ENCODE measurements at places on chromosomes 13 and 19.

- DNase-seq, result no peak
Observed at GRCh38 chr19:52664461-52664860, 26.3 kb upstream of the ZNF83 start.

DNA sequence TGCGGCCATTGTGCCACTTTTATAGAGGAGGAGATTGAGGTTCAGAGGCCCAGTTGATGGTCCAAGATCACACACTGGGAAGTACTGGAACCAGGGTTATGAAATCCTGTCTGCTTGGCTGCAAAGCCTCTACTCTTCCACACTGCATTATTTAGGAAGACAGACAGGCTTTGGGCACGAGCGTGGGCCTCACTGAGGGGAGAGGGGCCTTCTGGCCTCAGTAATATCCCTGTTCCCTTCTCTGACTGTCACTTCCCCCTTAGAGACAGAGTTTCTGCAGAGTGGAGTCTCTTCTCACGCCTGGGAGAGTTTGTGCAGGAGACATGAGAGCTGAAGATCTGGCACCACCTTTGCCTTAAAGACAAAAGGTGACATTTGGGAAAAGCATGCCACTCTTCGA lies 49.0 kb upstream of the PNMA8B start:
- DNase-seq, result no peak

- no peak for DNase-seq
Observed at GRCh38 chr13:111058796-111059506, 56.2 kb upstream of the ARHGEF7 start.

- peak; percentile 32 for DNase-seq
Observed at GRCh38 chr19:13117772-13118423, at the start of gene NACC1. Gene NACC1 (plus strand): TSS chr19:13118264. CDS start chr19:13135208, 16,944 bp downstream.

DNA sequence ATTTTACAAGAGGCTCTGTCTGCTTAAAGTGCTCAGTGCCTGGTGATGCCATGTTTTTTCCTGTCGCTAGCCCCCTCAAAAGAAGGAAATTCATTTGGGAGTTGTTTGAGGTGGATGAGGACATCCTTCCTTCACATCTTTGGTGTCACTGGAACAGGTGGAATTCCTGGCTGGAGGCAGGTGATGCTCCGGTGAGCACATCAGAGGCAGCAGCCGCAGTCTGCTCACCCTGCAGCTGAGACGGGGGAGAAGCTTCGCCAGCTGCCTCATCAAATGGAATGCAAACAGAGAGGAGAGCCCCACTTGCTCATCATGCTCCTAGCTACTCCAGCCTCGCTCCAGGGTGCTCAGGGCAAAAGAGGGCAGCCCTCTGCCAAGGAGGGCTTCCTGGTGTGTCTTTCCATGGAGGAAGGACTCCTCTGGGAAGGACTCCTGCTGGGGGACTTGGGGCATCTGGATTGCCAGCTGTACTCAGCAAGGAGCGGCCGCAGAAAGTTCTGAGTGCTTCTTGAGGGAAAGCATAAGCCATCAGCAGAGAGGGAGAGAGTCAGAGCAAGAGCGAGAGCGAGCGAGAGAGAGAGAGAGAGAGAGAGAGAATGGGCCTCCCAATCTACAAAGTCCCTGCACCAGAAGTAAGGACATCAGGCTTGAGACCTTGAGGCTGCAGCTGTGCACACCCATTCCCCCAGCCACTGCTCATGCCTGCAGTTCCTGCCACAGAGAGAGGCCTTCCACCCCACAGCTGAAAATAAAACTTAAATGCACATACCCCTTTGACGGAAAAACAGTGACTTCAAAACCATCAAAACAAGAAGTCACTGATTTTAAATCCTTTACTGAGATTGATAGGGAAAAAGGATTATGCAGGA lies 74.3 kb upstream of the UBL3 start:
- DNase-seq, result no peak

DNA sequence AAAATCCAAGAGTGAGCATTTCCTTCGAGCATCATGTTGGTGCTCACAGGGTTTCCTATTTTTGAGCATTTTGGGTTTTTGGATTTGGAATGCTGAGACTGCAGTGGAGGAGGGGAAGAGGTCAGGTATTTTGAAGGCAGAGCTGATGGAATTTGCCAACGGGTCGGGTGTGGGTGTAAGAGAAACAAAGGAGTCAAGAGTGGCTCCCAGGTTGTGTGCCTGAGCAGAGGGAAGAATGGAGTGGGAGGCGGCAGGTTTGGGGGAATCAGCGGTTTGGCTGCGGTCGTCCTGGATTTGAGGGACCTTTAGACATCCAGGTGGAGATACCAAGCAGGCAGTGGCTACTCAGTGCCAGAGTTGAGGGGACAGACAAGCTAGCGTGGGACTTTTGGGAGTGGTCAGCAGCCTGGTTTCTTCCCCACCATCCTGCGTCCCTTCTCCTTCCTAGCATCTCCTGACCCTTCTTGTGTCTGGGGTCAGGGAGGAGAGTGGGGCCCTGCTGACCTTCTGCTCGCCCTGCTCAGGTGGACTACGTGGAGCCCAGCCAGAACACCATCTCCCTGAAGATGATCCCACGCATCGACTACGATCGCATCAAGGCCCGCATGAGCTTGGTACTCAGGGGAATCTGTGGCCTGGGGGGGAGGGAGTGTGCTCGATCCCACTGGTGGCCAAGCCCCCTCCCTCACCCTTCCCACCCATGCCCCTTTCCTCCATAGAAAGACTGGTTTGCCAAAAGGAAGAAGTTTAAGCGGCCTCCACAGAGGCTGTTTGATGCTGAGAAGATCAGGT lies 14.5 kb upstream of the TIMM50 start:
- DNase-seq, result no peak

DNA sequence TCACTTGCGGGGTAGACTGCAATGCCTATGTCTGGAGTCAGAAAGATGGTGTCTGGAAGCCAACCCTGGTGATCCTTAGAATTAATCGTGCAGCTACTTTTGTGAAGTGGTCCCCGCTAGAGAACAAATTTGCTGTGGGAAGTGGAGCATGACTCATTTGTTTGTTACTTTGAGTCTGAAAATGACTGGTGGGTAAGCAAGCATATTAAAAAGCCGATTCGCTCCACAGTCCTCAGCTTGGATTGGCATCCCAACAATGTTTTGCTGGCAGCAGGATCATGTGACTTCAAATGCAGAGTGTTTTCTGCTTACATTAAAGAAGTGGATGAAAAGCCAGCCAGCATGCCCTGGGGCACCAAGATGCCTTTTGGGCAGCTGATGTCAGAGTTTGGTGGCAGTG lies 9.5 kb upstream of the ERVV-1 start:
- no peak for DNase-seq

DNA sequence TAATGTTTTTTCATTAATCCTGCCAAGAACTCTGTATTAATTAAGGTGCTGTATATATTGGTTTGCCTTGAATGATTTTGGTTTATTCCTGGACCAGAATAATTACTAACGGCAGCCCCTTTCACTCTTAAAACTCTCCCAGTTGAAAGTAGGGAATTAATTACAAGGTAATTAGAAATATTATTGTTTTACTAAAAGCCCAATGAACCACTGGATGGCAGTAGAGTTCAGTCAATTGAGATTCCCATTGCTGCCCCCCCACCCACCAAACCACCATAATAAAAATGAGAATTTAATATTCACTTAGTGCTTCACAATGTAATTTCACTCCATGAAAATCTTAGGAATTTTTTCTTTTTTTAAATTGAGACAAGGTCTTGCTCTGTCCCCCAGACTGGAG lies 13.7 kb downstream of the WBP4 start:
- DNase-seq, result no peak

GRCh38 chr13:102903659-102904407 lies 58.0 kb downstream of the ERCC5 start:
- DNase-seq, result no peak

GRCh38 chr19:34345947-34346351 lies 19.0 kb upstream of the GPI start:
- peak; percentile 39 for DNase-seq

DNA sequence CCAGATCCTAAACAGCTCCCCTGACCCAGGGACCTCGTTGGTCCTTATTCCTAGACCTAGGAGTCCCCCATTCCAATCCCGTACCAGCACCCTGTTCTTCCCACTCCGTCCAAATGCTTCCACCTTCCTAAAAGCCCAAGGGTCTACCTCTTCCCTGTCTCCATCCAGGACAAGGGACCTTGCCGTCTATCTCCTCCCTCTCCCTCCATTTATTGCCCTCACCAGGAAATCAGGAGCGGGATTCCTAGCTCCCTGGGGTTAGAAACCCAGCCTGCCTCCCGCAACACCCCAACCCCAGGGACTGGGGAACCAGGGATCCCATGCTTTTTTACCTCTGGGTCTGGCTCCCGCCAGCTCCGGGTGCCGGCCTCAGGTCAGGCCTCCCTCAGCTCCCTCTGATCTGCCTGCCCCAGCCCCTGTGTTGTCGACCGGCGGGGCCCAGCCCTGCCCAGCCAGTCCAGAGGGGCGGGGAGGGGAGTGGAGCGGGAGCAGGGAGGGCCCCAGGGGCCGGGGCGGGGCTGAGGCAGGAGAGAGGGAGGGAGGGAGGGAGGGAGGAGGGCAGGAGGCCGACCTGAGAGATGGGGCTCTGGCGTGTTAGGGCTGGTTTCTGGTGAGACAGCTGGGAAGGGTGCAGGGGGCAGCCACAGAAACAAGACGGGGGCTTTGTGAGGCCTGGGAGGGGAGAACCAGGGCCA lies at the start of gene B3GNT8:
Gene B3GNT8, minus strand, starts transcription at position 423 of the 695 bp plus-strand sequence. CDS start 596 bp downstream, outside the sequence.
- no peak for DNase-seq

DNA sequence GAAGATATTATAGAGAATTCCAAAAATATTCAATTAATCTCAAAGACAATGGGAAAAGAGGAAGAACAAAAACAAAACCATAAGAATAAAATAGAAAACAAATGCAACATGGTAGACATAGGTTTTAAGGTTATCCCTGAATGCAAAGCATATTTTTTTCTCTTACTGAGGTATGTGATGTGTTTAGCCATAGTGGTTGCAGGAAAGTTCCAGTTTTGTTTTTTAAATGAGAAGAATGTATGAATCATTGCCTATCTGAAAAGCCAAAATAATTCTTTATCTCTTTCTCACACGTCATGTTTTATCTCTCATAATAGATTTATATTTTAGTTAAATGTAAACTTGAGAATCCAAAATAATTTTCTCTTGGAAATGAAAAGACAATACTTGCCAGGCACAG lies 2591.7 kb upstream of the PCDH20 start:
- no peak for DNase-seq

- DNase-seq, result no peak
Observed at GRCh38 chr13:24624363-24624762, 55.8 kb upstream of the ATP12A start.

- no peak for DNase-seq
Observed at GRCh38 chr19:51179256-51179655, 37.2 kb downstream of the SIGLEC7 start.

- DNase-seq, result no peak
Observed at GRCh38 chr13:92187378-92187989, 789.1 kb downstream of the GPC5 start.

GRCh38 chr13:34412817-34413375 lies 529.2 kb upstream of the NBEA start:
- no peak for DNase-seq

GRCh38 chr13:65940720-65941119 lies 1289.4 kb downstream of the PCDH9 start:
- DNase-seq, result no peak

- DNase-seq, result no peak
Observed at GRCh38 chr13:31248965-31249539, 49.3 kb downstream of the B3GLCT start.

DNA sequence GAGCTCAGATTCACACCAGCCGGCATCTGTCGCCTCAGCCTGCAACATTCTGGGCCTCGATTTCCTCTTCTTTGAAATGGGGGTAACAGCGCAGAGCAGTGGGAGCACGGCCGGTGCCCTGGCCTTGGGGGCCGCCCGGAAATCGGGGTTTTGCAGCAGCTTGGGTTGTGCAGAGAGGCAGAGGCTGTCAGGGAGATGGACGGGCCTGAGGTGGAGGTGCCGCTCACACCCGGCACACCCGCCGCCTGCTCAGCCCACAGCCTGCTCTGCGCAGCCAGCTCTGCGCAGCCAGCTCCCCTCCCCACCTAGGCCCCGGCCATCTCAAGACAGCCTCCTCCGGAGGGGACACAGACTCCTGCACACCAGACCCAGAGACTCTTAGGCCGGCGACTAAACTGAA lies 10.6 kb downstream of the KLF2 start:
- DNase-seq, result no peak

DNA sequence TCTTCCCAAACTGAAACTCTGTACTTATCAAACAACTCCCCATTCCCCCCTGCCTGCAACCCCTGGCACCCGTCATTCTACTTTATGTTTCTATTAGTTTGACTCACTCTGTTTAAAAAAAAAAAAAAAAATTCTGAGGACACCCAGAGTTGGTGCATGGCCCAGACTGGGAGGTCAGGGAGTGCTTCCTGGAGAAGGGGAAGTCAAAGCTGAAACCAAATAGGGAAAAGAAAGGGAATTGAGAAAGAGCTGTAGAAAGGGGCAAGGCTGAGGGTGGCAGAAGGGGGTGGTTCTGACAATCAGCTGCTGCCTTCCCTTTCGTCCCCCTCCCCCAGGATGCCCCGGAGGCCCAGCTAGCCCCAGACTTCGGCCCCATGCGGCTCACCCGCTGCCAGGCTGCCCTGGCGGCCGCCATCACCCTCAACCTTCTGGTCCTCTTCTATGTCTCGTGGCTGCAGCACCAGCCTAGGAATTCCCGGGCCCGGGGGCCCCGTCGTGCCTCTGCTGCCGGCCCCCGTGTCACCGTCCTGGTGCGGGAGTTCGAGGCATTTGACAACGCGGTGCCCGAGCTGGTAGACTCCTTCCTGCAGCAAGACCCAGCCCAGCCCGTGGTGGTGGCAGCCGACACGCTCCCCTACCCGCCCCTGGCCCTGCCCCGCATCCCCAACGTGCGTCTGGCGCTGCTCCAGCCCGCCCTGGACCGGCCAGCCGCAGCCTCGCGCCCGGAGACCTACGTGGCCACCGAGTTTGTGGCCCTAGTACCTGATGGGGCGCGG lies 9.0 kb upstream of the STRN4 start:
- no peak for DNase-seq

DNA sequence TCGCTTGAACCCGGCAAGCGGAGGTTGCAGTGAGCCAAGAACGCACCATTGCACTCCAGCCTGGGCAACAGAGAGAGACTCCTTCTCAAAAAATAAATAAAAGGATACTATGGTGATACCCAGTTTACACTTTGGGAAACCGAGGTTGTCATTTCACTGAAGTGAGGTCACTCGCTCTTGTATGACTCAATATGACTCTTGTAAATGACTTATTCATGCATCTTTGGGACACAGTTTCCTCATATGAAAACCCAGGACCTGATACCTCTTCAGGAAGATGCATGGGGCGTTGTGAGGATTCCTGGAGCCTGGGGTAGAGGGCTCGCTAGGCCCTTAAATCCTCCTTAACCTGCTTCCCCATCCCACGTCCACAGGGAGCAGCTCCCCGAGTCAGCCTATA lies 4.5 kb downstream of the PSMD8 start:
- DNase-seq, result no peak

GRCh38 chr13:80706164-80706471 lies 365.2 kb upstream of the SPRY2 start:
- DNase-seq, result no peak

DNA sequence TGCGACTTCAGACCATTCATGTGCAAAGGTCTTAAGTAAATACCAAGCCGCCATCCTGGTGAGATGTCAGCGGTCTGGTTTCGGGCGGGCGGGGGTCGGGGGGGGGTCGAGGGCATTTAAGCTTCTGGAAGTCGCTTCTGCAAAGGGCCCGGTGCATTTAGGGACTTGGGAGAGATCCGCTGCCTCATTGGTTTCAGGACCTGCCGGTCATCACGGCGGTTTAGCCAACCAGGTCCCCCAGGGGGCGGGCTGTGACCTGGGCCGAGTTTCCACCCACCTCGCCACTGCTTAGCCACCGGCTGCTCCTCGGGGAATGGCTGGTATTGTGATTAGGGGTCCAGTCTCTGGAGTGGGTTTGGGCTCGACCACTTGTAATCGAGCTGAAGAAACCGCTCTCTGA lies 7.8 kb downstream of the ANKLE1 start:
- no peak for DNase-seq
